Hypothalamus (tissue), 51 donors: ENCODE measurements at places on chromosomes 4 and X.

GRCh38 chr4:81527709-81528108 is 56.0 kb upstream of the RASGEF1B start:
- no peak for DNase-seq

- peak; percentile 45 for DNase-seq
Observed at GRCh38 chrX:48957477-48957826, at the start of gene OTUD5. TSS of gene OTUD5 (minus strand) at chrX:48957607. CDS start at chrX:48957570, 37 bp downstream.

GRCh38 chrX:40543661-40544328 is 37.0 kb upstream of the ATP6AP2 start:
- no peak for DNase-seq

DNA sequence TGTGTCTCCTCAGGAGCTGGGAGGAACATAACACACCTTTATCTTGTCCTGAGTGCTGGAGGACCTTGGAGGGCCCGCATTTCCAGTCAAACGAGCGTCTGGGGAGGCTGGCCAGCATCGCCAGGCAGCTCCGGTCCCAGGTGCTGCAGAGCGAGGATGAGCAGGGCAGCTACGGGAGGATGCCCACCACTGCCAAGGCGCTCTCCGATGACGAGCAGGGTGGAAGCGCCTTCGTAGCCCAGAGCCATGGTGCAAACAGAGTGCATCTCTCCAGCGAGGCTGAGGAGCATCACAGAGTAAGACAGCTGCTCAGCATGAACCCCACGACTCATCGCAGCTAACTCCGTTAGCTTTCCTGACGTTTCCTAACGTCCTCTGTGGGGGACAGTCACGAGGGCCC is 430 bp downstream of the TRIML1 start:
- DNase-seq = no peak

- DNase-seq = no peak
Observed at GRCh38 chr4:142085513-142086292, 449.3 kb downstream of the IL15 start.

DNA sequence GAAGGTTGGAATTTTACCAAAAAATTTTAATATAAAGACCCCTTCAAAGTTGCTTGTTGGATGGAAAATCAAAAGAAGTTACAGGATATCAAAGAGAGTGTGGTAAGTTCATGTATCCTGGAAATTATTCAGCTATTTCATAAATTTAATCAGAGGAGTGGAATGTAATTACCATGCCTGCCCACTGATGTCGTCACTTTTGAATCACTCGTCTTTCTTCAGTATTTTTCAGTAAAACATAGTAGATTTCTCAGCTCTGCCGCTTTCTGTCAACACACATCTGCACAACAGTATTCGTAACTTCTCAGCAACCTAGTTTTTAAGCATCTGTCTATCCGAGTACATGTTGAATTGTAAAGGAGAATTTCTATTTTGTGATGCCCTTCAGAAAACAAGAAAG is 2163.0 kb upstream of the AGA start:
- DNase-seq = no peak

DNA sequence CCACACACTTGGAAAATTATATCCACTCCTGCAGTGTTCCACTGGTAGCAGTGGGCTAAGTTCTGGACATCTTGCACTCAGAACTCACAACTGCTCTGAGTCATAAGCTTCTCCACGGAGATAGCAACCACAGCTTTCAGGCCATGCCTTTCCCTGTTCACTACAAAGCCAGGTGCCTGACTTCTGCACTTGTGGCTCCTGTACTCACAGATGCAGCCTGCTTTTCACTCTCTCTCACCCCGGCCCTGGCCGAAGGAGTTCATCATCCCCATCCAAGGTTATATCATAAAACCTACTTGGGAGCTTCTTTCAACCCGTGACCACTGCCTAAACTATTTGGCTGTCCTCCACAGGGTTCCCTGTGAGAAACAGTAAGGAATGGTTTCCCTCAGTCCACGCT is 999.4 kb downstream of the GLUD2 start:
- no peak for DNase-seq

DNA sequence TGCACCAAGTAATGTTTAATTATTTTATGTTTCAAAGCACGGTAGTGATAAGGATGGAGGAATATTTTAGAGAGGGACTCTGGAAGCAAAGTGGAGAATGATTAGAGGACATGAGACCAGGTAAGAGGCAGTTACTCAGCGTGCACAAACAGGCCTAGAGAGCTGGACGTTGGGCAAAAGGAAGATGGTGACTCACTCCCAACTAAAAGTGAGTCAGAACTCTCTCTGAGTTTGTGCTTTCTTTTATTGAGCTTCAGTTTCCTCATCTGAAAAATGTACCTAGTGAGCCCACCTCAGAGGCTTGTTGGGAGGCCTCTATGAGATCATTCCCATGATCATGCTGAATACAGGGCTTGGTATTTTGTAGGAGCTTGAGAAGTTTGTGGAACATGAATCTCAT is 1.6 kb upstream of the ZC4H2 start:
- no peak for DNase-seq

DNA sequence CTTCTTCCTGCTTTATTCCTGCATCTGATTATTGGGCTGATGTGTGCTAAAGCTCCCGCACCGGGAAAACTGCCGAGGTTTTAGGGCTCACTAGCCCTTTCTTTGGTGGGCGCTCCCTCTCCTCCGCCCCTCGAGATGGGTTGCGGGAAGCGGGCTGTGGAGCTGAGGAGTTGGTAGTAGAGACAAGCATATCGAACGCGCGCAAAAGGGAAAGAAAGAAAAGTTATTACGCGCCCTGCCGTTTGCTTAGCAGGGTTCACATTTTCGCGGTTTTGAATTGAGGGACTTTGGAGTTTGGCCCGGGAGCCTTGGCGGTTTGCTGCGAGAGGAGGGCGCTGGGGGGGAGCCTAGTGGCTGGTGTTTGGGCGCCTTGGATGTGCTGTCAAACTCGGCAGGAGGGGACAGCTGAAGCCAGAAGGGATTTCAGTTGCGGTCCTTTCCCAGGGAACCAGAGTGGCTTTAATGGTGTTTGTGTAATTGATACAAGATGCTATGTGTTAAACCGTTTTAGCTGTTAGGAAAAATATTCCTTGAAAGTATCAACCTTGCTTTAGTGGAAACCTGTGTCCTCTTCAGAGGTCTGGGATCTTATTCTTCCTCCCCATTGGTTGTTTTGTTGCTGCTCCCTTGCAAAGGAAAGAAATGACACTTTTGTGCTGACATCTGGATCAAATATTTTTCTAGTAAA is 1.1 kb downstream of the GAB1 start:
- DNase-seq = peak; percentile 29

- DNase-seq = peak; percentile 32
Observed at GRCh38 chr4:76147454-76148141, 599 bp downstream of the NUP54 start.

- no peak for DNase-seq
Observed at GRCh38 chr4:187256897-187257296, 533.2 kb upstream of the FAT1 start.

DNA sequence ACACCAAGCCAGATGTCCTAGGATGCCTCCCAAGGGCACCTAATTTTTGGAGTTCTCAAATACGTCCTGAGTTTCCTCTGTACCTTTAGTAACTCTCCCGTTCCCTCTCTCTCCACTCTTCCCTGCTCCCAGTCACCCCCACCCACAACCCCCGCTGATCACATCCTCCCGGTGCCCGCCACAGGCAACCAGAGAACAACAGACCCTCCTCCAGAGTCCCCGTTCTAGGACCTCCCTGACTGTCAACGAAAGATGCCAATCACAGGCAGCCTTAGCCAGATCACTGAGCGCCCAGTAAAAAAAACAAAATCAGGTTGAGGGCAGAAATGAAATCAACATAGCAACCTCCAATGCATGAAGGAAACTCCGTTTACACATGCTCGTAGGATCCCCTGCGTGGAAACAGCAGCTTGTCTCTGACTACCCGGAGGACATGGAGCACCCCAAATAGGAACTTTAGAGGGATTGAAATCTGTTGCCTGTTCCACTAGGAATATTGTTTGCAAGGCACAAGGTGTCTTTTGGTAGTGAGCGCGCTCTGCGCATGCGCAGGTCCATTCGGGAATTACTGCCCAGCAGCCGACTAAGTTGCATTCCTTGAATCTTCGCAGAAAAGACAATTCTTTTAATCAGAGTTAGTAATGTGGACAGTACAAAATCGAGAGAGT is at the start of gene GABRB1:
GABRB1 (plus strand) TSS at position 557 of the 668 bp plus-strand sequence.
- DNase-seq = peak; percentile 49
